ENCODE measurements at places on chromosomes 5 and 9.

DNA sequence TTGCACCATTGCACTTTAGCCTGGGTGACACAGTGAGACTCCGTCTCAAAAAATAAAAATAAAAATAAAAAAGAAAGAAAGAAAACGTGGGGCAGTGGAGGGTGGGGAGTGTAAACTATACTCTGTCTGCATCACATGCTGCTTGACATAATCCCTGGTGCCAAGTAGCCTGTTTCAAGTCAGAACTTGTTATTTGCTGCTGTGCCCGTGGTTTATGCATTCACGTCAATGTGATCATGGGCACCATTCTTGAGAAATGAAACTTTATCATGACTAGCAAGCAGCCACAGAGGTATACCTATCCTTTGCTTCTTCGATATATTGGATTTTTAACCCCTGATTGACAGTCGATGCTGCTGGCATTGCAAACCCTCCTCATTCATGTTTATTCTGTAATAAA is 4.1 kb upstream of the SMU1 start:
- DNase-seq = no peak

DNA sequence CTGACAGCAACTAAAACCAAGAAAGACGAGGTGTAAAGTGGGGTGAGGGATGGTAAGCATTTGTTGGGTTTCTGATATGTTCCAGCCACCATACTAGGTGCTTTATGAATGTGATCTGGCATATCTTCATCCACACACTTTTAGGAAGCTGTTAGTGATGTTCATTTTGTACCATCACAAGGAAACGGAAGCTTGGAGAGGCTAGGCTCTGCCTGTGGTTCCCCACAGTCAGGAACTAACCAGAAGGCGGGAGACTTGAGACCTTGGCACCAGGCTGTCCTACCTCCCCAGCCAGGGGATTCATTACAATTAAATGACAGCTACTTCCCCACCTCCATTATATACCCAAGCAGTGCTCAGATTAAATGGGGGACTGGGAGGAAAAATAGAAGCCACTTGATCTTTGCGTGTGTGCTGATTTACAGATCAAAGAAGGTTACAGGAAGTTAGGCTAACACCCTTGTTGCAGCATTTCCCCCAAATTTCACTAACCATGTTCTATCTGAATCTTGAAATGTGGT is 43.0 kb downstream of the SFXN1 start:
- no peak for DNase-seq

- DNase-seq = no peak
Measured at GRCh38 chr5:131716650-131717049, 80.2 kb downstream of the FNIP1 start.

DNA sequence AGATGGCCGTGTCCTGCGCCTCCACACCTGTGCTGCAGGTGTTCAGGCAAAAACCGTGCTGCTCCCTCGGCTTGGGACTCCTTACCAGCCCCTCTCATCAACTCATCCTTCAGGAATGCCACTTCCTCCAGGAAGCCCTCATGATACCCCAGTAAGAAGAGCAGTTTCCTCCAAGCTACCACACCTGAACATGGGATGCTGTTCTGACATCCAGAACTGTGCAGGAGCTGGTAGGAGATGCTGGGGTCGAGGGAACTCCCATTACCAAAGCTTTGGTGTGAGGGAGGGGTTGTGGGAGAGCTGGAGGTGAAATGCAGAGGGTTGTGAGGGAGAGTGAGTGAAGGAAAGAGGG is 18.9 kb downstream of the CARD19 start:
- no peak for DNase-seq

DNA sequence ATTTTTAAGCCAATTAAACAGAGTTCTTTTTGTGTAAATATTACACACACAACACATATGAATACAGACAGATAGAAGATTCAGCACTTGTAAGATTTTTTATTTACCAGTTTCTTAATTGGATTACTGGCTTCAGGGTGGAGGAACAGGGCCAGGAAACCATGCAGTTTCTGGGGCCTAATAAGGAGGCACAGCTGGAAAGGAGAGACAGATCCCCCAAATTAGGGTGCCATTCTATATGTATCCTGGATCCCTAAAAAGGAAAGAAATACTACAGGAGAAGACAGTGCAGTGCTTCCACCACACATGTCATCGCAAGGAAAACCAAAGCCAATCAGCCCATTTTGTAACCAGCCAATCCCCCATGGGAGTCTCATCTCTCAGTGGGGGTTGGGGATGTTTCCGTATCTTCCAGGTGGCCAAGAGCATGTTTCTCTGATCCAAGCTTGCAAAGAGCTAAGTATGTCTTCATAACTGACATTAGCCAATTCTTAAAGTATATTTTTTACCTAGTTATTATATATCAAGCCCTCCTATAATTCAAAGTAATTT is 15.8 kb upstream of the ABO start:
- peak; percentile 34 for DNase-seq

DNA sequence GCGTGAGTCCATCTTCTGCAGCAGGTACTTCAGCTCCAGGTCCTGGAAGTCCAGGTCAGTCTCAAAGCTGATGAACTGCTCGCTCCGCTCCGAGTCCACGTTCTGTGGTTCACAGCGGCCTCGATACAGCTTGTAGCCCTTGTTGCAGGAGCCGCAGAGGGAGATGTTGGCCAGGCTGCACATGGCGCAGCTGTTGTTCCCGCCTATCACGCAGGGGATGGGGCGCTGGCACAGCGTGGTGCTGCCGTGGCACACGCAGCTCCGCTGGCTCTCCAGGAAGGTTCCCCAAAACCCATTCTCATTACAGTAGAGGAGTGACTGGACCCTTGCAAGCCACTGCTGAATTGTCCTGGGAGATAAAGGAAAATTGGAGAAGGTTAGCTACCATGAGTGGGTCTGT is 201.4 kb downstream of the BRINP1 start:
- no peak for DNase-seq

DNA sequence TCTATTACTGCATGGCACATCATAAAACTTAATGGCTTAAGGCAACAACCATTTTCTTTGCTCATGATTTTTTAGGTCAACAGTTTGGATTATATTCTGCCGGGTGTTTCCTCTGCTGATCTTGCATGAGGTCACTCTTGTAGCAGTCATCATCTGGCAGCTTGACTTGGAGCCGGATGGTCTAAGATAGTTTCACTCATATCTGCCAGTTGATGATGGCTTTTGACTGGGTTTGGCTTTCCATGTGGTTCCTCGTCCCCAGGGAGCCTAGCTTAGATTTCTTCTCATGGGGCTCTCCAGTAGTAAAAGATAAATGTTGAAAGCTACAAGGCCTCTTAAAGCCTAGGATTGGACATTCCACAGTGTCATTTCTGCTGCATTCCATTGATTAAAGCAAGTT is 27.4 kb downstream of the LNPEP start:
- DNase-seq = peak; percentile 87

- DNase-seq = no peak
Measured at GRCh38 chr9:133233681-133234432, 24.8 kb upstream of the OBP2B start.

DNA sequence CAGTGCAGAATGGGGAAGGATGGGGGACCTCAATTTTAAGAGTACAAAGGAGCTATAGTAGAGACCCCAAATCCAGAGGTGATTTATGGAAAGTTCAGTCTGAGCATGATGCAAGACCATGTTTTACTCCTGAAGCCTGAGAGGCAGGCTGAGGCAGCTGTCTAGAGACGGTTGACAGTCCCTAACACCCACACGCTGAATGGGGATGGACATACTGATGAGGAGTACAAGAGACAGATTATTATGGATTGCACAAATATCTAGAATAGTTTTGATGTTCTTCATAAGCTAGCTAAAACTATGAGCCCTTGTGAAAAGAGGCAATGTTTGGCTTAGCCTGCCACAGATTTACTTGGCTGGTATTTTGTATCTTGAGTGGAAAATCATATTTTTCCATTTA is 64.5 kb downstream of the PRR16 start:
- DNase-seq = no peak

GRCh38 chr5:59724482-59725391 is 168.8 kb downstream of the PDE4D start:
- peak; percentile 80 for DNase-seq

DNA sequence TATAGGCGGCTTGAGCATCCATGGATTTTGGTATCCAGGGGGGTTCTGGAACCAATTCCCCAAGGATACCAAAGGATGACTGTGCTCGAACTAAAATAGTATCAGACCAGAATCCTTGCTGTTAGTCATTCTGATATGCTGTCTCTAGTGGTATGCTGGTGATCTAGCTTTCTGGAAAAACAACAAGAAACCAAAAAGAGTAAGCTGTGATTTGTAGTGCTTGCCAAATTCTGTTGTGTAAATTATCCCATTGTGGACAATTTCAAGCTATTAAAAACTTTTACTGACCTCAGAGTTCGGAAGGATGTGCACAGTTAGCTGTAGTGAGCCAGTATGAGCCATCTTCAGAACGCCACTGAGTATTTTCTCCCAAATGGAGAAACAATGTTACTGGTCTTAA is 99.0 kb upstream of the FBN2 start:
- no peak for DNase-seq

- DNase-seq = no peak
Measured at GRCh38 chr9:37943345-37944265, 39.7 kb upstream of the SLC25A51 start.

DNA sequence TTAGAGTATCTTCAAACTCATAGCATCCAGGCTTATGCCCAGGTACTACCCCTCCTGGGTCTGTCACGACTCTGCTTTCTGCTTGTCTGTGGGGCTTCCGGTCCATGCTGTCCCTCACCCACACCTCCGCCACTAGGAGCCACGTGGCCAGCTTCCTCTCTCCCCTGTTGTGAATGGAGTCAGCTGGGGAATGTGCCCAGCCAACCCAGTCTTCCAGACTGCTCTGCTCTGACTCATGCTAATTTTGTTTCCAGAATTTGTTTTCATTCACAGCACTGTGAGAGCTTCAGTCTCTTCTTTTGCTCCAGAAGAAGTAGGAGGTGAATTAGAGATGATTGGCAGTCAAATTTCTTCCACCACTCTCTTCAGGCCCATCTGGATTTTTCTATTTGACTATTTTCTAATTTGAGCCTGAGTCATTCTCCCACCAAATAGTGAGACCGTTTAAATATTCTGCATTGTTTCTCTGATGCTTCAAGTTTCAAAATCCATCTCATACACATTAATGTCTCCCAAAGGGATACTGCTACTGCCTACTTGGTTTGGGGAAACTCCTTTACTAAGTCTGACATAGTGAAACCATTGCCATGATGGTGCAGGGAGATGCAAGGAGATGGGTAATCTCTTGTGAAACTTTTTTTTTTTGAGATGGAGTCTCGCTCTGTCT is 424.1 kb upstream of the KIF2A start:
- DNase-seq = no peak

DNA sequence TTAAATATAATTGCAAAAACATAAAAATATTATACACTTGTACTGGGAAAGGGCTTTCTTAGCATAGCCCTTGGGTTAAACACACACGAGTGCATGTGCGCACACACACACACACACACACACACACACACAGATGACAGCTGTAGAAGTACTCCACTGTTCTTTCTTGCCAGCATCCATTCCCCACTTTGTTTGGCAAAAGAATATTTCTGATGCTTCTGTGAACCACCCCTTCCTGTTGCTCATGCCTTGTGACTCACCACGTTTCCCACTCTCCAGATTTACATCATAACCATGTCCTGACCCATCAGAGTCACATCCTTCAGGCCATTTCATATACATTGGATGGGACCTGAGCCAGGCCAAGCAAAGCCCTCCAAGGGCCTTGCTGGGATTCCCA is 280.1 kb downstream of the DNAH5 start:
- no peak for DNase-seq

GRCh38 chr5:119341452-119342349 is 14.1 kb upstream of the TNFAIP8 start:
- DNase-seq = peak; percentile 5

DNA sequence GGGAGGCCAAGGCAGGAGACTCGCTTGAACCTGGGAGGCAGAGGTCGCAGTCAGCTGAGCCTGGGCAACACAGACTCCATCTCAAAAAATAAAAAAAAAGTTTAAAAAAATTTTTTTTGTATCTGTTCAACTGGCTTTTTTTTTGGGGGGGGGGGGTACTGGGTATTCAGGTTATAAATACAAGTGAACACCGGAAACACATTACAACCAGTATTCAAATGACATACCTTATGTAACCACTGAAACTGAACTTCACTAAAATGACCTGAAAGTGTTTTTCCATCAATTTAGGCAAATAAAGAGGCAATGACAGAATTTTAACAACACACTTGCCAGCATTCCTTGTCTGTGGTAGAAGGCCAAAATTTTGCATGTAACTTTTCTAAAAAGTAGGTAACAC is 33.5 kb downstream of the STRBP start:
- no peak for DNase-seq

- DNase-seq = no peak
Measured at GRCh38 chr5:169923988-169924387, 56.3 kb downstream of the INSYN2B start.

GRCh38 chr9:86242071-86242470 is 17.4 kb downstream of the C9orf153 start:
- DNase-seq = no peak

DNA sequence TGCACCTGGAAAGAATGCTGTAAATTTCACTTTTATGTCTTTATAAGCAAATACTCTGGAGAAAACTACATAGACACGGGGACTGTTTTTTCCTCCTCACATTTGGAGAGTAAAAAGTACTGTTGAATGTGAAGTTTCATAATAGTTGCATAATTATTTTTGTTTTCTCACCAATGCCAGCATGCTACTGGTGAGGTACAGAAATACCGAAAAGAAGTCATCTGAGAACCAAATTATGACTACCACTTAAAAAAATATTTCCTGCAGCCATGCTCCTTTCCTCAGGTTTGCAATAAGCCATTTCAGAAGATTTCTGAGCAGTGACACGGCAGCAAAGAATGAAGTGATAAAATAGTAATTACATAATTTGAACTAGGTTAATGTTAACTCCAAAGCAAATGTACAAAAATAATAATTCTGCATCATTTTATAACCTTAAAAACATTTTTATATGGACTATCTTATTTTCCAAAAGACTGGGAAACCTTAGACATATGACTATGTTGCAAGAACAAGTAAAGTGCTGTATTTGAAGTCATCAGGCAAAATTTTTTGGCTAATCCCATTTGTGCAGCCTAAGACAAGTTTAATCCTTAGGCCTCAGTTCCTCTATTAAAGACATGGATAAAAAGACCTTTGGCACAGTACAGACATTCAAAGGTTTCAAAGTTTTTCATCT is 144.7 kb downstream of the PCSK1 start:
- no peak for DNase-seq

GRCh38 chr5:165837286-165837685 is 2331.9 kb downstream of the MAT2B start:
- DNase-seq = peak; percentile 10

- peak; percentile 8 for DNase-seq
Measured at GRCh38 chr9:99637641-99638040, 184.0 kb upstream of the NR4A3 start.

- DNase-seq = no peak
Measured at GRCh38 chr5:5308319-5308718, 114.2 kb upstream of the ICE1 start.

DNA sequence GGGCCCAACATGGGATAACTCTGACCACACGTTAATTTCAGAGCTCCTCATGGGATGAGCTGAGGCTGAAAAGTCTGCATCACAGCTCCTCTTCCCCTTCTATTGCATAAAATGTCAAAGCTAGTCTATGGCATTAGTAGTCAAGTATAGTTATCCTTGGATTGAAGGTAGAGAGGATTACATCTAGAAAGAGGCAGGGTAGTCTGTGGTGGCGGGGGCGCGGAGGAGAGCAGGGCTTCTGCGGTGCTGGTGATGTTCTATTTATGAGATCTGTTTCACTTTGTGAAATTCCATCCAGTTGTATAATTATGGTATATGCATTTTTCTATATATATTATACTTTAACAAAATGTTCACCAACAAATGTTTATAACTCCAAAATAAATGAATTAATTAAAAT is 329.5 kb upstream of the GRAMD2B start:
- DNase-seq = no peak

All from OCI-M1 (cell line).